ENCODE measurements at places on chromosomes 4 and X.
A peak's percentile ranks its signal among the peaks of the same experiment; 100 is the strongest.

GRCh38 chrX:38214551-38215531, 5.8 kb downstream of the SRPX start:
- DNase-seq, result no peak

GRCh38 chr4:139840773-139841172, 175.2 kb downstream of the MGST2 start:
- no peak for DNase-seq

DNA sequence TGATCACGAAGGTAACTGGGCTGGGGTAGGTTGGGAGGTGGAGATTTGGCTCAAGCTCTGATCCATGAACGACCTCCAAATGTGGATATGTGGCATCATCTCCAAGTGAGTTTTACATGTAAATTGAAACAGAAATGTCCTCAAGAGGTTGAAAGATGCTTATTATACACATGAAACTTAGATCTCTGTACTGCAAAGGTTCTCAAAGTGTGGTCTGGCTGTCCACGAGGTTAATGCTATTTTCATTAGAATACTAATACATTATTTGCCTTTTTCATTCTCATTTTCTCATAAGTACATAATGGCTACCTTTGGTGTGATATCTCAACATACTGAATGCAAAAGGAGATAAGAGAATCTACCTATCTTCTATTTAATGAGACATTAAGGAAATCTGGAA, 198.2 kb downstream of the RASL11B start:
- DNase-seq, result no peak

DNA sequence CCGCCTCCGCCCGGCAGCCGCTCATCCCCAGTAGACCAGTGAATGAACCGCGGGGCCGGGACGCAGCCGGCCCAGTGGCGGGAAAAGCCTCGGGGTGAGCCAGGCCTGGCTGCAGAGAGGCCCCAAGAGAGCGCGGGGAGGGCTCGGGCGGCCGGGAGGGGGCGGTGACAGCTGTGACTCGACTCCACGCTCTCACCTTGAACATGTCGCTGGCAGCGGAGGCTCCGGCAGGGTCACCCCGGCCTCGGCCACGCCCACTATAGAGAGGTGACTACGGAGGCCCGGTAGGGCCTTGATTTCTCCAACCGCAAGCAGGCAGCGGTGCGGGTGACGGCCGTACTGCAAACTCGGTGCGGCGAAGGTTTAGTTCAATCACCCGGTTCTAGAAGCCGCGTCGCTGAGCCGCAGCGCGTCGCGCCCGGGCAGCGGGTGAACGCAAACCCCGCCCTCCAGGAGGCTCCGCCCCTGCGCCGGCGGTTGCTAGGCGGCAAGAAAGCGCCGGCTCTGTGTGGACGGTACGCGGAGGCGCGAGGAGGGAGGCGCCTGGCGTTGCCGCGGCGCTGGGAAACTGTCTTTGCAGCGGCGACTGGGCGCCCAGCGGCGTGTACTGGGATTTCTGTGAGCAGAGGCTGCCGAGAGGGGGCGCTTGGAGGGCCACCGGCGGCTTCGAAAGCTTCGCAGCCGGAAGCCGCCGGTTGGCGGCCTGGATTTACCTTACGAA, at the start of the genes APOO and CXorf58:
Gene APOO (minus strand): TSS at position 441 of the 721 bp plus-strand sequence. CDS start 236 bp downstream, at position 205.
Gene CXorf58 (plus strand): TSS at position 509 of the 721 bp plus-strand sequence. CDS start 2,297 bp downstream, outside the sequence.
- peak; percentile 80 for DNase-seq

GRCh38 chr4:20078644-20079043, 173.1 kb upstream of the SLIT2 start:
- no peak for DNase-seq

GRCh38 chr4:186699298-186699697, 24.4 kb downstream of the FAT1 start:
- DNase-seq, result no peak

DNA sequence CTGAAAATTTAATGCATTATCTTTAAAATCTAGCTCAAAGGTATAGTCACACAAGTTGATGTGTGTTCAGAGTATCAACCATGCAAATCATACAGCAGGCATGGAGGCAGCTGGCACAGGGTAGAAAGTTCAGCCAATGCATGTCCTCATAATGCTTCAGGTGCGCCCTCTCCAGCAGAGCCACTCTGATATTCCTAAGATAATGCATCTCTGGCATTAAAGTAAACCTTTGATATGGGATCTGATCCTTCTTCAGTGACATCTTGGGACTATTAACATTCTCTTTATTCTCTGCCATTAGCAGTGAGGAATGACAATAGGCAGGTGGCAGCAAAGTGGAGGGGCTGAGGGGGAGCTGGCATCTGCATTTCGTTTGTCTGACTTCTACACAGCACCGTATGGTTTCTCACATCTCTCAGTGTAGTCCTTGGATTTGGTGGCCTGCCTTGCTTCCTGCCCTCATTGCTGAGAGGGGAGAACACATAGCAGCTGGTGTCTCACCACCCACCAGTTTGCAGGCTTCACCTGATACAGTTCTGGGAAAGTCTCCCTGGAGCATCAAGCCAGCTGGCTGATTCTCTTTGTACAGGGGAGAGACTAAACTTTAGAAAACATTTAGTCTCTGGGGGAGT, 168.7 kb upstream of the TBC1D9 start:
- no peak for DNase-seq

DNA sequence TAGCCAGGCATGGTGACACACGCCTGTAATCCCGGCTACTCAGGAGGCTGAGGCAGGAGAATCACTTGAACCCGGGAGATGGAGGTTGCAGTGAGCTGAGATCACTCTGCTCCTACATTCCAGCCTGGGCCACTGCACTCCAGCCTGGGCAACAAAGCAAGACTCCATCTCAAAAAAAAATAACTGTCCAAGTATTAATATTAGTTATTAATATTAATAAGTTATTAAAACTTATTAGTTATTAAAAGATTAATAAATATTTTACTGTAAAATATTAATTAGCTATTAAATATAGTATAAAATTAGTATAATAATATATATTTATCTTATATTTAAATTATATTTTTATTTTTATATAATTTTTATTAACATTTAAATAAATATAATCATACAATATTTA, 19.5 kb upstream of the NDST3 start:
- no peak for DNase-seq

DNA sequence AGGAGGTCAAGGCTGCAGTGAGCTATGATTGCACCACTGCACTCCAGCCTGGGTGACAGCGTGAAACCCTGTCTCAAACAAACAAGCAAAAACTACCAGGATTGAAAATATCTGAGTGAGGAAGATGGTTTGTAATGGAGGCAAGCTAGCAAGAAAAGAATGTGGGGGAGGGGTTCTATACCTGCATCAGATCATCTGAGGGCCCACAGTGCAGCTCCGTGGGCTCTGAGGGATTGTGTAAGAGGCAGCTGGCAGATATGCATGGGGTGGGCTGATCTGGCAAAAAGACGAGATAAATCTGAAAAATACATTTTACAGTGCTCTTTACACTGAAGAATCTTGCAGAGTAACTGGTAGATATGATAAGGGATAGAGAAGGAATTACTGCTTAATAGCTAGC, 28.9 kb upstream of the CHRNA9 start:
- DNase-seq, result no peak

DNA sequence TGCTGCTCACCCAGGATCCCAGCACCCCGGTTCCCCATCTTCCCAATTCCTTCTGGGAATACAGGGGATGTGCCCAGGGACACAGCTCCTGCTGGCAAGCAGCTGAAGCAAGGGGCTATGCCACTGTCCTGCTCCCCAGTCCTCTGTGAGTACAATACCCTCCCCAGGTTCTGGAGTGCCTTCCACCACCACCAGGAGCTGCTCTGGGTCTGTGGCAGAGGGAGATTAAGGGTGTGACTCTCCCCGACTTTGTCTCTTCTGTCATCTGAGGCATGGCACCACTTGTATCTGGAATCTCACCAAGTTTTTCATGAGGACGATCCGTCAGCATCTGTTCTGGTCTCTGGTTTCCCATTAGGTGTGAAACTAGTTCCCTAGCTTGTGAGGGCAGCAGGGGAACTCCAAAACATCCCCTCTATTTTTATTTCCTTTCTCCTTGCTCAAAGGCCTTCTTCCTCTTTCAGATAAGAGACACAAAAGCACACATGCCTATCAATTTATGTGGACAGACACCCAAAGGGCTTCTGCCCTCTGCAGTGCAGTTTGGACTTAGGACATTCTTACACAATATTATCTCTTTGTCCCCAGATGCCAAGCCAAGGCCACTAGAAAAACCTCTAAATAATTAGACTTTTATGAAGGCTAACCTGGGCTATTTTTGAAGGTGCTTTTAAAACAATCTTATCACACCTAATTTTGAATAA, 26.8 kb downstream of the MGST2 start:
- DNase-seq, result no peak

GRCh38 chr4:101784957-101785356, 5.6 kb upstream of the BANK1 start:
- DNase-seq, result no peak

GRCh38 chr4:134636338-134637051, 434.9 kb upstream of the PABPC4L start:
- no peak for DNase-seq

GRCh38 chrX:135421932-135422809, at the start of gene SMIM10L2A:
SMIM10L2A (plus strand) TSS chrX:135421944; CDS start chrX:135422132, 188 bp downstream.
- no peak for DNase-seq

All from activated gamma-delta T cell treated with anti-CD3 and anti-CD28 coated beads, Interleukin-2, amount 50 U/mL, for 16 hours (primary cell).